ENCODE measurements at places on chromosomes 7 and 10.

DNA sequence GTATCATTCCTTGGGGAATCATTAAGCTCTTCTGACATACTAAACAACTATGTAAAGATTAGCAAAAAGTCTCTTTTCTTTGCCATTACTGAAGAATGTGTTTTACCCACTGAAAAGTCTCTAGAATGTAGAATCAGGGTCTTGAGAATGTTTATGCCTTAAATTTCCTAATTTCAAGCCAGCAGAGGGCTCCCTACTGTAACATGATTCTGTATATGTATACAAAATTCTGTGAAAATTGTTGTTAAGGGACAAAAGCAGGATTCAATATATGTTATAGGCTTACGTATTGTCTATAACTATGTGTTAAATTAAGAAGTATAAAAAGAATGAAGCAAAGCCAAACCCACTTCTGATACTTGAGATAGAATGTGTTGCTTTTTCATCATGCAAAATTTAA, 296.9 kb upstream of the DGKB start:
- DNase-seq = peak; percentile 14

- no peak for DNase-seq
Observed at GRCh38 chr7:73683788-73684693, 644 bp downstream of the BUD23 start.

DNA sequence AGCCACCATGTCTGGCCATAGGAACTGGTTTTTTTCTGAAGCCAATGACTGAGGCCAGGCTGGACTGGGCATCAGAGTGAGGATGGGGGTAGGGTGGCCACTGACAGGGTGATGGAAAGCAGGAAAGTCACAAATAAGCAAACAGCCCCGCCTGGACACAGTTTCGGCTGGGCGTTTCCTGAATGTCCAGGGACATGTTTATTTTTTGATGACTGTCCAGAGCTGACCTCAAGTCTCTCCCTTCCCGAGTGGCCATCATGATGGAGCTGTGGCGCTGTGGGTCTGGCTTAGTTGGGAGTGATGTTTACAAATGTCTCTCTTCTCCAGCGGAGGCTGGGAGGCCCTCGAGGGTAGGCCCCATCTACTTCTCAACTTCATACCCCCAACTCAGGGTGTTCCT, 37.1 kb upstream of the COMTD1 start:
- DNase-seq = no peak

DNA sequence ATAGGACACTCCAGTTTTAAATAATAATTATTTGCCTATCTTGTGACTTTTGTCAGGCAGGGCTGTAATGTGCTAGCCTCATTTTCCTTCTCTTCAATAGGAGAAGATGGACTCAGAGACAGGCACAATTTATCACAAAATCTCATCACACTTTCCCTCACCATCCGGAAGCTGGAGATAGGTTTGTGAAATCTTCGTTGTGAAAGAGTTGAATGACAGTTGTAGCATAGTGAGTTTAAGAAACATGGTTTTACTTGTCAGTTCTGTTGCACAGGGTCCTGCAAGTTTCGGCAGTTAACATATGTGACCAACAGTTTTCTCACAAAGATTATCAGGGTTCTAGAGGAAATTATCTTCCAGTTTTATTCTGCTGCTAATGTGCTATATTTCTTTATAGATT, 37.7 kb upstream of the MAP3K8 start:
- DNase-seq = no peak

DNA sequence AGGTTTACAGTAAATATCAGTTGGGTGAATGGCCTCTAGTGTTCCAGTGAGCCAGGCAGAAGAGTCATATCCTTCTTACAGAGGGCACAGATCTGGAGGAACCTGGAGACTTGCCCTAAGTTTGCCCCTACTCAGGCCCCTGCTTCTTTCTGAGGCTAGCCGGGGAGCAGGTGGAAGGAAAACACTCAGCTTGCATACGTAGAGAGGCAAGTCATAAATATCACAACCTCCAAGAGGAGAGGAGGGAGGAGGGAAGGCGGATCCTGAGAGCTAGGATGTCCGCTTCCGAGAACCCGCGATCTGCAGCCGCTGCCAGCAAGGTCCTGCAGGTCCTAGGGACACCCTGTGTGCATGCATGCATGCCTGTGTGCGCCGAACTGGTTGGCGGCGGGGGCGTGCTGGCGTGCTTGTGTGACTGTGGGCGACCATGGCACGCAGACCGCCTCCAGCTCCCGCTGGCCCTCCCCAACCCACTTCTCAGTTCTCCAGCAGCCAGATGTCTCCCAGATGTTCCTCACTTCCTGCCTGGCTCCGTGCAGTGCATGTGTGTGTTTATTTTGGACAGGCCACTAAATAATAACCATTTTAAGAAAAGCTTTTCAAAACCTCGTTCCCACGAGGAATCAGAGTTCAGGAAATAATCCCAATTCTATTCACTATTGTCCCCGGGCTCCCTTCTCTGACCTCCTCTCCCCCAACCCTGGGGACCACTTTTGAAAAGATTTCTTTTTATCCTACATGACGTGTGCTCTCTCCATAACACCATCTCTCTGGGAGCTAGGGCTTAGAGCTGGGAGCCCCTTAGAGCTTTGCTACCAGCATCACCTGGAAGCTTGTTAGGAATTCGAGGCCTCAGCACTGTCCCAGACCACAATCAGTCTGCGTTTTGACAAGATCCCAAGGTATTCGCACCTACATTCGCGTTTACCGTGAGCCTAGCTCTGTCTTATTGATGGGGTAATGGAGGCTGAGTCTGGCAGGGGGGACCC, 32.4 kb downstream of the UNC5B start:
- peak; percentile 84 for DNase-seq

- DNase-seq = peak; percentile 55
Observed at GRCh38 chr10:118564652-118565051, 30.8 kb downstream of the PRLHR start.

DNA sequence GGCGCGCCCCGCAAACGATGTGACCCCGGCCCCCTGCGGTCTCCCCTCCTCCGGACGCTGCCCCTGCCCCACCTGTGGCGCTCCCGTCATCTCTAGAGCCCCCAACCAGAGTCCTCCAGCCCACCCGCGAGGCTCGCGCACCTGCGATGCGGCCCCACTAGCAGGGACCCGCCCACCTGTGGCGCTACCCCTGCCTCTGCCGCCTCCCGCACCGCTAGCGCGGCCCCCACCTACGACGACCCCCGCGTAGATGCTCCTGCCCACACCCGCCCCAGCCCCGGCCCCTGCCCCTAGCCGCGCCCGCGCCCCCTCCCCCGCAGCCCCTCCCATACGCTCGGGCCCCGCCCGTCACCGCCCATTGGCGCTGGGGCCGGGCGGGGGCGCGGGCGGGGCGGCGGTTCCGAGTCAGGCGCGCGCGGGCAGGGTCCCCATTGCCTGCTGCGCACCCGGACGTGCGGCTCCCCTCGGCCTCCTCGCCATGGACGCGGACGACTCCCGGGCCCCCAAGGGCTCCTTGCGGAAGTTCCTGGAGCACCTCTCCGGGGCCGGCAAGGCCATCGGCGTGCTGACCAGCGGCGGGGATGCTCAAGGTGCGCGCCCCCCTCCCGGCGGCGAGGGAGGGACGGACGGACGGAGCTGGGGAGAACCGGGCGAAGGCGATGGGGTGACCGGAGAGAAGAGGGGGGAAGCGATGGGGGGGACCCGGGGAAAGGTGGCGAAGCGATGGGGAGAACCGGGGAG, at the start of gene PFKP:
Gene PFKP, plus strand, starts transcription at position 431 of the 741 bp plus-strand sequence. Its CDS starts 48 bp downstream, at position 479.
- DNase-seq = no peak

GRCh38 chr10:112369495-112370423, 4.2 kb upstream of the ACSL5 start:
- no peak for DNase-seq

GRCh38 chr7:112407261-112407660, 43.0 kb upstream of the IFRD1 start:
- DNase-seq = no peak

DNA sequence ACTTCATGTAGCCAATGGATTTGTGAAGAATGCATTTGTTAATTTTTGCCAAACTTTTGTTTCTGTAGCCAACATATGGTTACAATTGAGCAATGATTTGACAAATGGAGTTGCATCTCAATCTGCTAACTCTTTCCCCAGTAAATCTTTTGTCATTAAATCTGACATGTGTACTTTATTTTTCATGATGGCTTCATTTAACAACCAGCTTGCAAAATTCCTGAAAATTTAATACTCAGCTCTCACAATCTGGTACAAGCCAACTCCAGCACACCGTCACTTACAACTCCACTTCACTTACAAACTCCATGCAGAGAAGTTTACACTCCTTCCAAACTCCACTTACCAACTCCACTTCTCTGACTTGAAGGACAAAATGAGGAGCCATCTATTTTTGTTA, 26.5 kb upstream of the HIBADH start:
- no peak for DNase-seq

- DNase-seq = no peak
Observed at GRCh38 chr10:26468291-26468690, 30.1 kb downstream of the APBB1IP start.

DNA sequence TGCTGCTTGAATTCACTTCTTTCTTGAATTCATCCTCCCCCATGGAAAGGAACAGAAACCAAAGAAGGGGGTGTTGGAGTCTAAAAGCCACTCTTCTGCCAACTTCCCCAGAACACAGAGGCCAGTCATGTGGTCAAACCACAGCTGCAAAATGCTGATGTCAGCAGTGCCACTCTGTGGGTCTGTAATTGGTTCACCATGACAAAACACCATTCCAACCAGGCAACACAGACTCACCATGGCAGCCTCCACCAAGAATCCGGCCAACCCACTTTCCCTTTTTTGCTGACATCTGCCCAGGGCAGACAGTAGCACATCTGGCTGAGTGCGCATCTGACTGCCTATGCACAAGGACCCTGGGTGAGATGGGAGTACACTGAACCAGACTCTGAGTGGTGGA, 16.8 kb downstream of the OSBPL3 start:
- DNase-seq = no peak

GRCh38 chr7:155198901-155199845, 98.5 kb upstream of the INSIG1 start:
- no peak for DNase-seq

GRCh38 chr10:46016190-46016589, 14.2 kb downstream of the NCOA4 start:
- no peak for DNase-seq

- DNase-seq = no peak
Observed at GRCh38 chr10:37488792-37489657, 363.6 kb downstream of the ANKRD30A start.

DNA sequence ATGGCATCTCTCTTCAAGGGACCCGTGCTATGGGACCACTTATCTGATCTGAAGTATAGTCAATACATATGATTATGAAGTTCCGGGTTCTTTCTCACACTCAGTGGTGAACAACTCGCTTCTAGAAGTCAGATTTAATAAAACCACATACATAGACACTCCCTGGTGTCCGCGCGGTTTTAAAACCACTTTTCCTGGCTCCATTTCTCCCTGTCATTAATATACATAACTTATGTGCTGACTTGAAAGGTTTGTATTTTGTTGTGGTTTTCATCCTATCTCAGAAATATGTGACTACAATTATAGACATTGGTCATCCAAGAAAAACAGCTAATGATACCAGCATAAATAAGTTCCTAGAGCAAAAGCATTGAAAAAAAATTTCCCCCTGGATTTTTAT, 34.0 kb downstream of the SVIL start:
- no peak for DNase-seq

GRCh38 chr7:43769281-43769680, 10.8 kb downstream of the BLVRA start:
- no peak for DNase-seq

- no peak for DNase-seq
Observed at GRCh38 chr10:12617191-12618175, 268.1 kb downstream of the CAMK1D start.
